Right renal pelvis (tissue), 4 donors: ENCODE measurements at places on chromosomes 11 and 22.

GRCh38 chr11:119367661-119368120 lies 13.8 kb downstream of the USP2 start:
- no peak for DNase-seq

GRCh38 chr11:62621027-62621566 lies 689 bp downstream of the B3GAT3 start:
- DNase-seq, result no peak

DNA sequence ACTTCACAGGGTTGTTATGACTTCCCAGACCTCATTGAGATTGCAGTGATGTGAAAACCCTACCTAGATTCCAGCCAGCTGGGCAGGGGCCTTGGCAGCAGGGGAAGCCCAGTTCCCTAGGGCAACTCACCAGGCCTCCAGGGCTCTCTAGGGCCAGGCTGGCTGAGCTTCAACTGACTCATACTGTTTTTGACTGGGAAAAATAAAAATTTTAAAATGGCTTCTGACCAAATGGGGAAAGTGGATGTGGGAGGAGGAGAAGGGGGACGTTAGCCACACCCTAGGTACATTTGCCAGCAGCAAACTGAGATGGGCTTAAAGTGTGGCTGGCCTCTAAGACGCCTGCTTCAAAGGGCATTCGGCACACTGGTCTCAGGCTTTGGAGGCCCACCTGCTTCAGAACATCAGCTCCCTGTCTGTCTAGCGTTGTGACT lies 39.0 kb downstream of the BMAL1 start:
- DNase-seq, result no peak

GRCh38 chr11:94751218-94751609 lies 16.9 kb upstream of the AMOTL1 start:
- DNase-seq, result no peak

DNA sequence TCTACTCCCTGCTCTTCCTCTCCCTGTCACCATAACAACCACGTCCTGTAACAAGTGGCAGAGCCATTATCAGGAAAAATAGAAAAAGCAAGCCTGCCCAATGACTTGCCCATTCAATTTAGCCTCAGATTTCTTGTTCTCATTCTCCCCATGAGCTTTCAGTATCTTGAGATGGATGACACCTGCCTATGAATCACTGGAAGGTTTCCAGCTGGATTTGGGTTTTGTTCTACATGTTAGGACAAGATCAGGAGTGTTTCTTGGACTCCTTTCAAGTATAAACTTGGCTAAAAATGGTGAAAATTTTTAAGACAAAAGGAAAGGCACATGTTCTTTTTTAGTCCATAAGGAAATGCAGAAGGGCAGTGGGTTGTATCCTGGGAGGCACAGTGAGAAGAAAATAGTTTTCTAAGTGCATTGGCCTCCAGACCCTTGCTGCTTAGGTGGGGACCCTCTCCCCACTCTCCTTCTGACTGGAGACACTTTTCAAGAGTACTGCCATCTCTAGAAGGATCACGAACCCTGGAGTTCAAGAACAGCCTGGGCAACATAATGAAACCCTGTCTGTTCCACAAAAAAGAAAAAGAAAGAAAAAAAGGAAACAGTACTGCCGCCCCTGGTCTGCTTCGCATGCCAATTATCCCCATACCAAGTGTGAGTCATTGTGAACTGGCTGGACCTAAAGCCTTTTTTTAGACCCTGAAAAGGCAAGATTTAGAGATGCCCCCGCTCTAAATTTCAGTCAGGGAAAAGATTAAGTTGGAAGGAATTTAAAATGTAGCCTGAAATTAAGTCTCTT lies 51.0 kb downstream of the MTNR1B start:
- no peak for DNase-seq

- no peak for DNase-seq
These were observed 321.1 kb downstream of the ST3GAL4 start for GRCh38 chr11:126676536-126676935.

GRCh38 chr11:44625759-44626523 lies 60.5 kb downstream of the CD82 start:
- no peak for DNase-seq

DNA sequence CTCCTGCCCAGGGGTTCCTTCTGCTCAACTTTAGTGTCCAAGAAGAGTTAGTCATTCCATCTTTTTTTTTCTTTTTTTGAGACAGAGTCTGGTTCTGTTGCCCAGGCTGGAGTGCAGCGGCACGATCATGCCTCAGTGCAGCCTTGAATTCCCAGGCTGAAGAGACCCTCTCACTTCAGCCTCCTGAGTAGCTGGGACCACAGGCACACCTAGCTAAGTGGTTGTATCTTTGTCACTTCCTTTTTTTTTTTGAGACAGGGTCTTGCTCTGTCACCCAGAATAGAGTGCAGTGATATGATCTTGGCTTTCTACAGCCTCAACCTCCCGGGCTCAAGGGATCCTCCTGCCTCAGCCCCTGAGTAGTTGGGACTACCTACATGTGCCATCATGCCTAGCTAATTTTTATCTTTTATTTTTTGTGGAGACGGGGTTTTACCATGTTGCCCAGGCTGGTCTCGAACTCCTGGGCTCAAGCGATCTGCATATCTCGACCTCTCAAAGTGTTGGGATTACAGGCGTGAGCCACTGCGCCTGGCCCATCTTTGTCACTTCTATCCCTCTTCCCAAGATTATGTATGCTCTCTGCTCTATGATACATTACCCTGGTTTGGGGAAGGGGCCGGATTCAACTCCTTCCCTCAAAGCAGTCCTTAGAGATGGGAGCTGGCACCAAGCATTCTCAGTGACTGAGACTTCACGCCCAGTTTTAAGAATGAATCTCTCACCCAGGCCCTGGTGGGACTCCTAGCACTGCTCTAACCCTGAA lies 10.0 kb downstream of the SSH3 start:
- no peak for DNase-seq

DNA sequence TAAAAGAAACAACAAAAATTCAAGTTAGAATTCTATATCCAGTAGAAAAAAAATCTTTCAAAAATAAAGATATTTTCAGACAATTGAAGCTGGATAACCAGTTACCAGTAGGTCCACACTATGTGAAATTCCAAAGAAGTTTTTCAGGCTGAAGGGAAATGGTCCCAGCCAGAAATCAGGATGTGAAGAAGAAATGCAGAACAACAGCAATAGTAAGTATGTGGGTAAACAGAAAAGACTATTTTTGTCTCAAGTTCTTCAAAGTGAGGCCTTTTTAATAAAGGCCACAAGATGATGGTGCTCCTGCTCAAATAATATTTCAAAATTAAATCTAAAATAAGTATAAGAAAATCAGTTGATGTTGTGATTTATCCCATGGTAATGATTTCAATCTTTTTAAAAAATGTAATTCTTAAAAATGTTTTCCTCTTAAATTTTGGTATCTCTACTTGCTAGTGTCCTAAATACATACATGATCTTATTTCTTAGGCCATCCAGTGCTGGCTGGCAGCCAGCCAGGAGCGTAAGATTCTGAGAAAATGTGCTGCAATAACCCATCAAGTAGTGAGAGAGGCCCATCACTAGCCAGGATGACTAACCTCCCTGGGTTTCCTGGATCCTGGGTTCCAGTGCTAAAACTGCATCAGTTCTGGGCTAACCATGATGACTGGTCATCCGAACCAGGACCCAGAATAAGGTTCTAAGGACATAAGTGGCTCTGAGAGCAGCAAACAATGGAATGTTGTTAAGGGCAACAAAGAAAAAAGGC lies 15.6 kb upstream of the UCP3 start:
- no peak for DNase-seq

- no peak for DNase-seq
These were observed 56.6 kb downstream of the BMAL1 start for GRCh38 chr11:13334034-13334786.

DNA sequence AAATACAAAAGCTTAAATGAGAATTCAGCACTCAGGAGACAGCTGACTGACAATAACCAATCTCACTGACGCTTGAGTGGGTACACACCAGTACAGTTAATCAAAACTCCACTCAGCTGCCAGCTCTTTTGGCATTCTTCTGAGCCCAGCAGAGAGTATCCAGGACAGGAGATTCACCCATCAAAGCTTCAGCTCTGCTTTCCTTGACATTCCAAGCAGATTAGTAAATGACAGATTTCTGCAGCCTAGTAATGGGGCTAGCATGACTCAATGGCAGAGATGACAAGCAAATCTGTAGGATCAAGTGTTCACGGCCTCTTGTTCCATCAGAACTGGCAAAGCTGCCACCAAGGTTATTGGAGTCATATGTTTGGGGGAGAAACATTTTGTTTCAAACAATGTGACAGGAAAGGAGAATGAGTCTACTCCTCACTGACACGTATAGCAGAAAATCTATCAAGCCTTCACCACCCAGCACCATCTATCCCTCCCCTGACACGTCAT lies 420.0 kb downstream of the DYNC2H1 start:
- DNase-seq, result no peak

- DNase-seq, result no peak
These were observed 276.6 kb upstream of the CADM1 start for GRCh38 chr11:115780646-115781362.

- DNase-seq, result no peak
These were observed 11.3 kb upstream of the FBXO3 start for GRCh38 chr11:33785609-33786008.

DNA sequence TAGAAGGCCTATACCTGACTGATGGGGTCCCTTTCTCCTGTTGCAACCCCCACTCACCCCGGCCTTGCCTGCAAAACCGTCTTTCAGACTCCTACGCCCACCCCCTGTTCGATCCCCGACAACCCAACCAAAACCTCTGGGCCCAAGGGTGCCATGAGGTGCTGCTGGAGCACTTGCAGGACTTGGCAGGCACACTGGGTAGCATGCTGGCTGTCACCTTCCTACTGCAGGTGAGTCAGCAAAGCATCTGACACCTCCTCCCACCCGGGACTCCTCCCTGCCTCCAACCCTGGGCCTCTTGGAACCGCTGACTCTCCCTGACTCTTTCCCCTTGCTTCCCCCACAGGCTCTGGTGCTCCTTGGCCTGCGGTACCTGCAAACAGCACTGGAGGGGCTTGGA lies 1.2 kb downstream of the ROM1 start:
- DNase-seq, result no peak

DNA sequence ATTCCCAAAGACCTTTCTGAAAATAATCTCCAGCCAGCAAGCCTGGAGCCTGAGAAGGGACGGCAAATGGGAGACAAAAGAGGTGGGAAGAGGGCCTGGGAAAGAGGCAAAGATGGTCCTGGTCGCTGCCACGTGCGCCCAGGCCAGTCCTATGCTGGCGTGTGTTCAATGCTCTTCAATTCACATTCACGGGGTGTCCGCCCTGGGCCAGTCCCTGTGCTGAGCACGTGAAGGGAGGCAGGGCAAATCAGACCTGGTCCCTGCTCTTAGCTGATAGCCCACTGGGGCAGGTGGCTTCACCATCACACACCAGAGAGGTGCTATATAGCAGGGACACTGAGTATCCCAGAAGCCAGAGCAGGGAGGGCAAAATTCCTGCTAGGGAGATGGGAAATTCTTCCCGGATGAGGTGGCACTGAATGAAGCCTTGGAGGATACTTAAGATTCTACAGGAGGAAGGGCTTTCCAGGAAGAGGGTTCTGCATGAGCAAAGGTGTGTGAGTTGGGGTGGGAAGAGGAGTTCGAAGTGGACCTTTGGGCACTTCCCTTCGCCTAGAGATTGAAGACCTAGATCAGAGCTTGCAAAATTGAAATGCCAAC lies 148.2 kb downstream of the CHST1 start:
- no peak for DNase-seq

DNA sequence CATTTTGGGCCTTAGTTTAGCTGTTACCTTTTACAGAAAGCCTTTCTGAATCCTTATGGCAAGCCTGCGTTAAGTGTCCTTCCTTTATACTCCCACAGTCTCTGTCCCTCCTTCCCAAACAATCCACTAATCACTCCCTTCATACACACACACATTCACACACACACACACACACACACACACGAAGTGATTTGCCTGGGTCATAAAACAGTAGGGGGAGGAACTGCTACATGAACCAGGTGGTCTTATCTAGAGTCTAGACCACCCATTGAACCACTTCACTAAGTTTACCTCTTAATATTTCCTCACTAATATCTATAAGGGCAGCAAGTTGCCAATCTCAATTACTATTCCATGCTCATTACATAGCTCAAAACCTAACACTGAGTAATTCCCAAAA lies 196.7 kb upstream of the GUCY1A2 start:
- DNase-seq, result no peak

DNA sequence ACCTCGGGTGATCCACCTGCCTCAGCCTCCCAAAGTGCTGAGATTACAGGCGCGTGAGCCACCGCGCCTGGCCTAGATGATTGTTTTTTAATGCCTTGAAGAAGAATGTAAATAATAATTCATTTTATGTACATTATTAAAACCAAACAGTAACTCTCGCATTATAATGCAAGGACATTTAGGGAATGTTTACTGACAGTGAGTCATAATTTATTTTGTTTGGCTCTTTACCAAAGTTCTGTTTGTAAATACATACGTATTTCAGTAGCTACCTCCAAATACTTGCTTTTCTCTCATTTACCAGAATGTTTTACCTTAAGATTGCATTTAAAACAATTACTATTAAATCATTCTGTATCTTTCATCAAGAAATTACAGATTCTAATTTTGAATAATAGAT lies 3.0 kb downstream of the RAB39A start:
- no peak for DNase-seq

DNA sequence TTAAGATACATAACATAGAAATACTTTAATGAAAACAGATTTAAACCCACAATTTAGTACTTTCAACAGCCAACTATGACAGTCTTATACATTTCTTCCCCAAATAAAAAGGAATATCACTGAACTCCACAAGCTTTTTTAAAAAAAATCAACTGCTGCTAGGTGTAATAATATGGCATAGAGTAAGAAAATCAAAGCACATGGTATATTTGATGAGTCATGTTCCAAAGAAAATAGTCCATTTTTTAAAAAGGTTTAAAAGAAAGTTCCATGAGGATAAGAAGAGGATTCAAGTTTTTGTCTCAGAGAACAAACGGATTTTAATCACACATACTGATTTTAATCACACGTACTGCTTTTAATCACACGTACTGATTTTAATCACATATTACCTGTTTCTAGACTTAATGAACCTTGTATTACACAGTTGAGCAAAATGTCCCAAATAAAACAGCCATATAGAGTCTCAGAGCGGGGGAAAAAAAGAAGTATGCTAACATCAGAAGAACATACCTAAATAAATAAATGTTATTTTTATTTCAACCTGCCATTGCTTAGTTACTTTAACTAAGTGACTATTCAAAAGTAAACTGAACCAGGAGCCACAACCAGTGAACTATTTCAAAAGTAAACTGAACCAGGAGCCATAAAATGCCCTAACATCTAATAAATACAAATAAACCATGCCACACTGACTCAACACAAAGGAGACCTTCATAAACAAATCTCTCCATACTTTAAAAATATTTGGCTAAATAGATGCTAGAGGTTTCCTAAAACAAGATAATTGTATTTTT lies 198.4 kb downstream of the SBF2 start:
- DNase-seq, result no peak
